Astrocyte (in vitro differentiated cells and primary cell): ENCODE measurements at places on chromosomes 2 and 18.

DNA sequence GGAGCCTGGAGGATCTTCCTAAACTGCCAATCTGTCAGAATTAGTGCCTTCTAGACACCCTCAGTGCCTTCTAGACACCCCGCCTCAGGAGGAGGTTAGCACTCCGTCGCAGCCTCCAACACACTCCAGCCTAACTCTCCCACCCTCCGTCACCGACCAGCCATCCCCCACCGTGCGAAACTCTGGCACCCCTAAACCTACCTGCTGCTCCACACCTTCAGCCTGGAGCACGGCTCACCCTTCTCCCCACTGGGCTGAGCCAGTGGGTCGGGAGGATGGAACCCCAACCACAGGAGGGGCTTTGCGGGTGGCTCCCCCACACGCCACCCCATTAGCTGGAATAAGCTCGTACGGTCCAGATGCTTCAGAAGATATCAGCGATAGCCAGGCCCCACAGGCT lies 468.9 kb upstream of the HS6ST1 start:
- no peak overlapping the region for H3K27ac ChIP-seq
- no peak for DNase-seq
- no peaks in the 10 kb centered on the region for H3K27me3 ChIP-seq
- H3K4me1 ChIP-seq, result peaks cover 2% of the 10 kb centered on the region
- no peak overlapping the region for H3K4me3 ChIP-seq
- H3K36me3 ChIP-seq, result no peaks in the 10 kb centered on the region

DNA sequence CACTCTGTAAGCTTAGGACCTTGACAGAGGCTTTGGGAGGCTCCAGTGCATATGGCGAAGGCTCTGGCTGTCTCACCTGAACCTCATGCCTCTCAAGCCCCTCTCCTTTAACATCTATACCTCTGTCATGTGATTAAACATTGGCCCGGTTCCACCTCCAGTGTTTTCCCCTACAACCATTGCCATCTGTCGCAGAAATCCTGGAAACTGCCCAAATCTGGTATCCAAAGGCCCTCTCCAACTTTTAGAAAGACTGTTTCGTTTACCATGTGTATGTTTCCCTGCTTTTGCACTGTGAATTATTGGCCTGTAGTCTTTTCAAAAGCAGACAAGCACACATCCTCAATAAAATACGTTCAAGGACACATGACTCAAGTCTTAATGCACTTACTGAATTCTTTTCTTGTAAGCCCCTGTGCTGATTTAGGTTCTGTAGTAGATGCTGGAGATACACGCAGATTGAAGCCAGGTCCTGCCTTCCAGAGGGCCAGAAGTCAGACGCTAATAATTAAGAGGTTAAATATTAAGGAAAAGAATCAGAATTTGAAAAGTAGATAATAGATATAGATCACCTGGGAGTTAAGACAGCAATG lies 386.4 kb upstream of the SLC14A2 start:
- no peaks in the 10 kb centered on the region for H3K4me1 ChIP-seq
- H3K36me3 ChIP-seq, result no peaks in the 10 kb centered on the region
- no peak overlapping the region for H3K27ac ChIP-seq
- no peaks in the 10 kb centered on the region for H3K27me3 ChIP-seq
- H3K4me3 ChIP-seq, result no peak overlapping the region

GRCh38 chr18:79819968-79820351 lies 22.2 kb downstream of the KCNG2 start:
- peaks cover 3% of the 10 kb centered on the region for H3K27me3 ChIP-seq
- no peak overlapping the region for H3K27ac ChIP-seq
- H3K36me3 ChIP-seq, result no peaks in the 10 kb centered on the region

DNA sequence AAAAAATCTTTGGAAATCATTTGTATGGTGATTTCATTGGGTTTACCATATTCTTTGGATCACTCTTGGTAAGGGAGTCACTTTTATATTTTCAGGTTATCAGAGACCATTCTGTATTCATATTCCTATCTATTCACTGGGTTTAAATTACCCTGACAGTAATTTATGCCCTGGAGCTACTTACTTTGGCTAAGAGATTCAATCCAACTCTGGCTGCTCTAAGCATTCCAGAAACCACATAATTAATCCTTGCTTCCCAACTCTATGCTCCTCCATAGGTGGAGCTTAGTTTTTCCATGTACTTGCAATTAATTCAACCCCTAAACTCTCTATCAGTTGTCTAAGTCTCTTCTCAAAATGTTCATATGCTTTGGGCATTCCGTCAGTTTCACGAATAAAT lies 336.3 kb downstream of the AGPS start:
- H3K27ac ChIP-seq, result no peak overlapping the region
- peak; percentile 47 for DNase-seq
- H3K4me1 ChIP-seq, result no peaks in the 10 kb centered on the region
- H3K27me3 ChIP-seq, result peaks cover 6% of the 10 kb centered on the region

GRCh38 chr18:36380173-36380827 lies 82.8 kb downstream of the FHOD3 start:
- no peak overlapping the region for H3K27ac ChIP-seq
- no peaks in the 10 kb centered on the region for H3K27me3 ChIP-seq
- H3K4me1 ChIP-seq, result peaks cover 6% of the 10 kb centered on the region
- H3K4me3 ChIP-seq, result no peak overlapping the region

- no peak overlapping the region for H3K27ac ChIP-seq
- H3K36me3 ChIP-seq, result no peaks in the 10 kb centered on the region
- DNase-seq, result no peak
- H3K4me1 ChIP-seq, result no peaks in the 10 kb centered on the region
Observed at GRCh38 chr18:77547757-77548156, 298.1 kb downstream of the GALR1 start.

DNA sequence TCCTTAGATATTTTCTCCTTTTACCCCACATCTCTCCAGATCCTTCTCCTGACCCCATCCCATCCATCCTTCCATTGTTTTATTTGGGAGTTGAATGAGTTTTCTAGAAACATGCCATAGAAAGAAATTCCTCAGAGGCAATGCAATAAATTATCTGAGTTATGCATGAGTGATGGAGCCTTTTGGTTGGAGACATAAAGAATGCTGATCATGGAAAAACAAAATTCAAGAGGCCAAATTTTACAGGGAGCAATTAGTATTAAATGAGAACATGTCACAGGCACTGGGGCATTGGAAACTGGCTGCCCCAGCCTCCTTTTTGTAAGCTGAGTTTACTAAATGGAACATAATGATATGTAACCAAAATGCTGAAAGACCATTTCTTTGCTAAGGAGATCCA lies 74.2 kb upstream of the LCLAT1 start:
- H3K4me3 ChIP-seq, result no peak overlapping the region
- peaks cover 7% of the 10 kb centered on the region for H3K4me1 ChIP-seq
- no peaks in the 10 kb centered on the region for H3K36me3 ChIP-seq
- no peaks in the 10 kb centered on the region for H3K27me3 ChIP-seq
- peak overlapping the region; percentile 69 for H3K27ac ChIP-seq

GRCh38 chr2:100676346-100676745 lies 113.6 kb downstream of the PDCL3 start:
- H3K4me1 ChIP-seq, result no peaks in the 10 kb centered on the region
- H3K36me3 ChIP-seq, result no peaks in the 10 kb centered on the region
- no peak overlapping the region for H3K4me3 ChIP-seq
- DNase-seq, result no peak

- H3K27ac ChIP-seq, result no peak overlapping the region
- H3K4me1 ChIP-seq, result no peaks in the 10 kb centered on the region
- no peak overlapping the region for H3K4me3 ChIP-seq
- DNase-seq, result no peak
- H3K36me3 ChIP-seq, result no peaks in the 10 kb centered on the region
Observed at GRCh38 chr2:104049438-104049837, 804.5 kb upstream of the POU3F3 start.

DNA sequence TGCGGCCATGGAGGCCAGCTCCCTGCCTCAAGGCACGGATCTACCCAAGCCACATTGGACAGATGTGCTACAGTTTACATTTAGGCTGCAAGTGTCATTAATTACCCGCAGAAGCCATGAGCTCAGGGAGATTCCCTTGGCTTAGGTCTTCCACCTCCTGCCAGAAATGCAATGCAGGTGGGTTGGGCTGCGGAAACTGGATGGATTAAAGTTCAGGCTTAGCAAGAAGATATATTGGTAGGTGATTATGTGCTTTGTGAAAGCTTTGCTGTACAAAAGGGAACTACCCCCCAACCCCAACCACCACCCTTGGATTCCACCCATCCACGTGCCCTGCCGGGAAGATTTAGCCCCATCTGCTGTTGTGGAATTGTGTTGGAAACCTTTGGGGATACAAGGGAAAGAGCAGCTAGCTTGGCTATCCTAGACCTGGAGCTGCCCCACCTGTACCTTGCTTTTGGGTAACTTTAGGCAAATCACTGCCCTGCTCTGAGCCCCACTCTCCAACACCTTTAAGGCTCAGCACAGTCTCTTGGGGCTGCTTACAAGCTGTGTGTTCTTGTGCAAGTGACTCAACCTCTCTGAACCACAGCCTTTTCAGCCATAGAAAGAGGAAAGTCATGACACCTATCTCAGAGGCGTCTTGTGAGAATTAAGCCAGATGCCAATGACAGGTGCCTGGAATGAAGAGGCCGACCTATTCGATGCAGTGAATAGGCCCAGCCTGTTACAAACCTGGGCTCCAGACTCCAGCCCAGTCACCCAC lies 141.6 kb upstream of the GLI2 start:
- peaks cover 22% of the 10 kb centered on the region for H3K4me1 ChIP-seq
- peaks cover 2% of the 10 kb centered on the region for H3K27me3 ChIP-seq
- no peak for DNase-seq
- H3K36me3 ChIP-seq, result no peaks in the 10 kb centered on the region
- H3K27ac ChIP-seq, result no peak overlapping the region
